Smooth muscle cell of the pulmonary artery (primary cell): ENCODE measurements at places on chromosomes 12 and 14. TPM values are rescaled to one million over a fixed set of nuclear protein-coding genes. Genes with fewer than 3 reads are reported as not detected.

IL26 gene
- 0.13 and 2.0 TPM in 2 replicates for total RNA-seq

OASL gene
- total RNA-seq: 0.03 and 0.26 TPM in 2 replicates

A2ML1 gene
- total RNA-seq: 0.07 TPM in 1 of 2 replicates, not detected in the other

GALNT16 gene
- 1.7 and 4.9 TPM in 2 replicates for total RNA-seq

AQP2 gene
- total RNA-seq: 0.07 TPM in 1 of 2 replicates, not detected in the other

ENTPD5 gene
- 15.7 and 21.9 TPM in 2 replicates for total RNA-seq

ARMH4 gene
- total RNA-seq: 9.1 and 9.6 TPM in 2 replicates

PAH gene
- total RNA-seq: not detected in 2 replicates

TPH2 gene
- total RNA-seq: not detected in 2 replicates

C12orf57 gene
- total RNA-seq: 64.3 and 91.7 TPM in 2 replicates

DERA gene
- total RNA-seq: 20.0 and 29.1 TPM in 2 replicates

GALNT4 gene
- total RNA-seq: 10.7 and 14.3 TPM in 2 replicates

MED6 gene
- 22.5 and 25.0 TPM in 2 replicates for total RNA-seq
